ENCODE measurements at places on chromosomes 2 and 18.

DNA sequence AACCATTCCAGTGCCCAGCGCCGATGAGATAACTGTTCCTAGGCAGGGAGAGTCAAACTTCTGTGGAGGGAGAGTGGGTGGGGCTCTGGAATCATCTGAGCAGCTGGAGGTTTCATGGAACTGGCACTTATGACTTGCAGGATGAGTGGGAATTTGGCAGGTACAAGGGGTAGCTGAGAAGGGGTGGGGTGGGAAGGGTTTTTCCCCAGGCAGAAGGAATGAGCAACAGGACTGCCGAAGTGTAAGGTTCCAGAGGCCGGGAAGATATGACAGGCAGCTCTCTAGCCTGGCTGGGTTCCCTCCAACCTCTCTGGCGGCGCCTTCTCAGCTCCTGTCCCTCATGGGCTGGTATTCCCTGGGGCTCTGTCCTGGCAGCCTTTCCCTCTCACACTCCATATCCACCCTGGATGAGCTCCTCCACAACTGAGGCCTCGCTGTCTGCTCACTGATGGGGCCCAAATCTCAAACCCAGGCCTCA, 2.5 kb upstream of the TET3 start:
- no peak for DNase-seq

DNA sequence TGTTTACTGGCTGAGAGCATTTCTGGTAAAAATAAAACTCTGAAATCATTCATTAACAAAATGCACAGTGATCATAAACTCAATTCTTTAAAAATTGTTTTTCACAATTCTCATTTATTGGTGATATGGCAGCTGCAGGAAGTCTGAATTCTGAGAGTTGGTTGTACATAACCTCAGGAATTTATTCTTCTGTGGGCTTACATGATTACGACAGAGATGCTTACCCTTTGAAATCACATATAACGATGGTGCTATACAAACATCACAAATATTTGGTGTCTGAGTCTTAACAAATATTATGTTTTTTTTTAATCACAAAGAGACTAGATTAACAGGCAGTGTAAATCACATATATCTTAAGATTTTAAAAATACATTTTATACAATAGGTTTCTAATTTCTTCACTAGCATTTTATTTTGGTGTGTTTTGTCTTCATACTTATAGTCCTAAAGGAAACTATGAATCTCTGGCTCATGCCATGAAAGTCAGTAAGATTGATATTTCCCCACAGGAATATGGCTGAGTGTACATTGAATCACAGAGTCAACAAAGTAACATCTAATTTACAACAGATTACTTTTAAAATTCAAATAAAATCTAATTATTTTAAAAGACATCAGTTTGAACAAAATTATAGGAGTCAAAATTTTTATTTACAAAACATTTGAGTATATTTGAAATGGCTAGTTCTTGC, 318.8 kb upstream of the THUMPD2 start:
- no peak for DNase-seq

- no peak for DNase-seq
These were observed 45.5 kb downstream of the CMPK2 start for GRCh38 chr2:6820236-6820635.

DNA sequence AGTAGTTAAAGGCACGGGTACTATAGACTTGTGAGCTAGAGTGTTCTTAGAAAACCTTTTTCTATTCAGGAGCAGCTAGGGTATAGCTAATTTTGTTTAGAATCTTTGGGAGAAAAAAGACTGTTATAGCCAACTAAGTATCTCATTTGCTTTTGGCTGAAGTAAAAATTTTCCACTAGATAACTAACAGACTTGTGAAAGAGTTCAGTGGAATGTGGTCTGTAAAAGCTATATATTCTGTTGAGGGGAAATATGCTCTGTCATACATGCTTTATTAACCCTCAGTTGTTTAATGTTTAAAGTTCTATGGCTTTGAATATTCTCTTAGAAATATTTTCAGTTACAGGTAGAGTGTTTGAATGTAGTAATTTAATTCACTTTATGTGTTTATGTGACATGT, 49.7 kb downstream of the RIF1 start:
- DNase-seq, result no peak

Data from stimulated activated CD4-positive, alpha-beta T cell treated with anti-CD3 and anti-CD28 coated beads, TNF-alpha, amount 100 ng/mL, for 1 hour (primary cell).